ENCODE measurements at places on chromosomes 2 and 18.

DNA sequence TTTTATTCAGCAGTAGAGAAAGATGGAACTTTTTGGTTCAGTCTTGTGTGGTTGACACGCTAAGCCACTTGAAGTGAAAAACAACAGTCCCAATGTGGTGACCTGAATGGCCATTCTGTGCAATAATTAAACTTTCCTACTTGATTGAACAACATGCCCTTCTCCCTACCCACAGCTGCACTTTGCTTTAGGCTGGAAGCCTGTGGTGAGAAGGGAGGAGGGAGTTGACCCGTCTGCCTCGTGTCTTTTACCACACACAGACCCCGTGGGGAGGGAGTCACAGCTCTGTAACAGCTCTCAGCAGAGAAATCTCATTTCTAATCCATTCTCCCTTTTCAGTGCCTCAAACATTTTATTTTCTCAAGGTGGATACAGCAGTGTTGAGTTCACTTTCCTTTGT, 138.2 kb upstream of the PKDCC start:
- DNase-seq: no peak

GRCh38 chr2:234986876-234987720, 35.3 kb downstream of the SH3BP4 start:
- DNase-seq: no peak

DNA sequence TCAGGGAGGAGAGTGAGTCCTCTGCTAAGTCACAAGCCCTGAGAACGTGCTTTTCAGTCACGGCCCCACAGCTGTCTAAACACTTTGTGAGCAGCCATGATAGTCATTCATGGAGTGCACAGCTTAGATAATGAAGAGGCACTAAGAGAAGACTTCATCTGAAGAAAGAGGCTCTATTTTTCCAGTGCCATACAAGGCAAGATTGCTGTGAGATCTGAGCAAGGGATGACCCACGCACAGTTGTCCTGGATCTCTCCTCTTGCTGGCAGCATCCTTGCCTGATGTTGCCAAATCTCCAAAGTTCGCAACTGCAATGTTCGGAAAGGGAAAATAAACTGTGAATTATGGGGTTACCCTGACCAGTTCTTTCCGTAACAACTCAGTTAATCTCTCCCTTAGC, 418.7 kb downstream of the MEIS1 start:
- DNase-seq: no peak

DNA sequence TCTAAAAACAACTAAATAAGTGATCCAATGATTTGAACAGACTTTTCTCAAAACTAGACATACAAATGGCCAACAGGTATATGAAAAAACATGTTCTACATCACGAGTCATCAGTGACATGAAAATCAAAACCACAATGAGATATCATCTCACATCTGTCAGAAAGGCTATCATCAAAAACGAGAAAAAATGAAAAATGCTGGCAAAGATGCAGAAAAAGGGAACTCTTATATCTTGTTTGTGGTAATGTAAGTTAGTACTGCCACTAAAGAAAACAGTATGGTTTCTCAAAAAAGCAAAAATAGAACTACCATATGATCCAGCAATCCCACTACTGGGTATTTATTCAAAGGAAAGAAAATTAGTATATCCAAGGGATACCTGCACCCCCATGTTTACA, 255.3 kb upstream of the FBXO11 start:
- no peak for DNase-seq

GRCh38 chr2:41932241-41933045, 115.4 kb upstream of the PKDCC start:
- DNase-seq: no peak

- no peak for DNase-seq
These were observed 105.7 kb upstream of the GAREM1 start for GRCh38 chr18:32576296-32576916.

- no peak for DNase-seq
These were observed 1.4 kb downstream of the CCDC142 start for GRCh38 chr2:74481431-74481830.

GRCh38 chr2:196086517-196087368, 18.1 kb upstream of the DNAH7 start:
- DNase-seq: no peak

DNA sequence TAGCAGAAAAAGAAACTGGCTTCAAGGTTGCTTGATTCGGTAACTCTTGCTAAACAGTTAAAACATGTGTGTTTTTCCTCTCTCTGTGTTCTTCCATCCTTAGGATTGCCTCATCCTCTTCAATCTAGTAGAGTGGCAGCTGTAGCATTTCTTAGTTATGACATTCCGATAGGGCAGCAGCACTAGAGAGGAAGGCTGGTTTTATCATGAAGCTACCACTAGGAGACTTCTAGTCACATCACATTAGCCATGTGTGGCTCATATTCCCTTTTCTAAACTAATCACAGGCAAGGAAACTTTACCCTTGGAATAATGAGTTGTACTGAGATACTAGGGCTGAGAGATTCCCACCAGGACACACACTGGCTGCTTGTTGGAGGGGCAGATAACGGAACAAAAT, 187.6 kb downstream of the DOK6 start:
- DNase-seq: no peak

- no peak for DNase-seq
These were observed 138.9 kb upstream of the HAAO start for GRCh38 chr2:42931146-42931817.

GRCh38 chr2:10305715-10306114, 3.0 kb downstream of the HPCAL1 start:
- DNase-seq: no peak

- DNase-seq: no peak
These were observed 382.8 kb downstream of the OSR1 start for GRCh38 chr2:18975506-18976167.

- no peak for DNase-seq
These were observed 8.3 kb downstream of the EFR3B start for GRCh38 chr2:25050128-25050527.

- DNase-seq: no peak
These were observed 50.4 kb downstream of the MFSD6 start for GRCh38 chr2:190458352-190459107.

DNA sequence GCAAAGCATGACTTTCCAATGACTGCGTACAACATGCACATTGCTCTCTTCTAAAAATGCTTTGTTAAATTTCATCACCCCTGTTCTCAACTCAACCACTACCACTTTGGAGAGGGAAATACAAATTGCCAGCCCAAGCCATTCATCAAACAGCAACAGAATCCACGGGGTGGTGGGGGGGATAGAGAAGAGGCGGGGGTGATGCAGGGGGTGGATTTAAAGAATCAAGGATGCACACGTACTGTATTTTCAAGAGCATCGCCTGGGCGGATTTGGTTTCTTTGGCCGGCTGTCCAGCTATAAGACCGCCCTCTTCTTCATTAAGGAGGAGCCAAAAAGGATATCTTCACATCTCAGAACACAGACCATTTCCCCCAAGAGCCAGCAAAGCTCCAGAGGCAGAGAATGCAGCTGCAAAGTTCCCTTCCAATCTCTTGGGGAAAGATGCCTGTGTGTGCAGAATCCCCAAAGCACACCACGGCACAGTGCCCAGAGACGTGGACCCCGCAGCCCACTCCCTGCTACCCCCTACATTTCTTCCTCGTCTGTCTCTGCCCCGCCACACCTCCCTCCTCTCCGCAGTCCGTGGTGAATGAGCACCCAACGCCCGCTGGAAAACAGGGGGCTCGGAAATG, 977 bp downstream of the SLC8A1 start:
- DNase-seq: no peak

GRCh38 chr2:190908532-190908931, 27.9 kb downstream of the GLS start:
- DNase-seq: no peak

DNA sequence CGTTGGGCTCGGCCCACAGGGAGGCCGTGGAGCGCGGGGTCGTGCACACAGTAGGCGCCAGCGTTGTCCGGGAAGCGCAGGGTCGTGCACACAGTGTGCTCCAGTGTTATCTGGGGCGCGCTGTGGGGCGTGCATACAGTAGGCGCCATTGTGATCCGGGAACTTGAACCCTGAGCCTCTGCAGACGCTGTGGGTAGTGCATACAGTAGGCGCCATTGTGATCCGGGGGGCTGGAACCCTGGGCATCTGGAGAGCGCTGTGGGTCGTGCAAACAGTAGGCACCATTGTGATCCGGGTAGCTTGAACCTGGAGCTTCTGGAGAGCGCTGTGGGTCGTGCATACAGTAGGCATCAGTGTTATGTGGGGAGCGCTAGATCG, 793 bp downstream of the ZNF236 start:
- DNase-seq: no peak

GRCh38 chr2:72136933-72137497, 10.6 kb downstream of the CYP26B1 start:
- no peak for DNase-seq

DNA sequence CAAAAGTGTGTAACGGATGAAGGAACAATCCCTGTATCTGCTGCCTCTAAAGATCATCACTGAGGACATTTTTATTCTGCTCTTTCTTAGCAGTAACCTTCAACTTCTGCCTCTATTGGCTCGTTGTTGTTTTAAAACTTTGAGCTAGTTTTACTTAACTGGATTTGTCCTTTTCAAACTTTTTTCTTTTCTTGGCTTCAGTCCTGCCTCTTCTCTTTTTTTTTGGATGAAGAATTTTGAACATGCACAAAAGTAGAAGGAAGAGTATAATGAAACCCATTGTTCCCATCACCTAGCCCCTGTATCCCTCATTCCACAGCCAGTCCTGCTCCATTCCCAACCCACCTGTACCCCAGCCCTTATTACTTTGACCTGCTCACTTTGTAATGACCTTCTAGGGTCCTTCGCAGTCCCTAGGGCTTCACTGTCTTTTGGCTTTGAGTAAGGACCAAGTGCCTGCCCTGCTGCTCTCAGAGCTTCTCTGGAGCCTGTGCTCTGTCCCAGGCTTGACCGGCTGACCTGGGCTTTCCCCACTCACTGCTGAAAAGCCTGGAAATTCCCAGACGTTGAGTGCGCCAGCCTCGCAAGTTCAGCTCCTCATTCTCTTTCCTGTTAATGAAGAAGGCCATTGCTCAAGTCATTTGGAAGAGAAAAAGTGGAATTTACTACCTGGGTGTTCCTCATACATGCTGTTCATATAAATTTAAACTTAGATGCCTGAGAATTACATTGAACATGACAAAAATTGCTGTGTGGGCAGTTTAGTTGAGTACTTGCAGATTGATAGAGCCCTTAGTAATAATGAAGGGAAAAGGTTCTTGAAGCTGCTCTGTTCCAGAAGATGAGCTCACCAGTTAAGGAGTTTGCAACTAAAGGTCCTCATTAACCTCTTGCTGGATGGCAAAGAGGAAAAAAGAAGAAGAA, 149.3 kb upstream of the ALPP start:
- DNase-seq: no peak

- DNase-seq: no peak
These were observed 273.6 kb downstream of the PAX3 start for GRCh38 chr2:222024932-222025880.

GRCh38 chr2:44295633-44296359, 20.5 kb downstream of the SLC3A1 start:
- DNase-seq: no peak

DNA sequence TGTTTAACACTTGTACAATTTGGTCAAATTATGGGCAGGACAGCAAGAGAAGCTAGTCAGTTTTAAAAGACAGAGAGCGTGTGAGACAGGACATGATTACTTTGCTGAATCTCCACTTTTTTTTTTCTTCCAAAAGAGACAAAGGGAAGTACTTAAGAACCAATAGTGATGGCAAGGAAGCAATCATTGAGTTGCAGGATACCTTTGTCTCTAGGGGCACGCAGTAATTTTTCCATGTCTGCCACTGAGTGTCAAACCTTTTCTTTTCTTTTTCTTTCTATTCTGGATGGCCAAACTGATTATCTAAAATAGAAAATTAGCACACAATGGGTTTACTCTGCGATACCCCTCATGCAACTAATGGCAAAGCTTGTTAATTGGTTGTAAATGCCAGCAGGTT, 533.0 kb downstream of the PLCL1 start:
- no peak for DNase-seq

- no peak for DNase-seq
These were observed 21.2 kb downstream of the MPHOSPH10 start for GRCh38 chr2:71151620-71152019.

GRCh38 chr18:24039671-24040070, 25.1 kb downstream of the TTC39C start:
- no peak for DNase-seq

DNA sequence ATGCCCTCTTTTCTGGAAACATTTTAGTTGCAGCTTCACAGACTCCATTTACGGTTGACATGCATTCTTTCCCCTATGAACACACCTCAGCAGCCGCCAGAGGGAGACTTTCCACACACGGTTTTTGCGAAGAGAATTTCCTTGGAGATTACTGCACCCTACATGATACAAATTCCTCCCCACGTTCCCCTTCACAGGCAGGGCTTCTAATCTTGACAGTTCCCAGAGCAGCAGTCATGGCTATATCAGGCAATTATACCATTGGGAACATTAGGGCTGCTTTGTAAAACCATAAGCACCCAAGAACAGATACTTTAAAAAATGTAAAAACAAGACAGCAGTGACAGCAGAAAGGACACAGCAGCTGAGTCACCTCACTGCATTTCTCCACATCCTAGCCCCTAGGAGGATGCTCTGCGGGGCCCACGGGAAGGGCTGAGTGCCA, 253.8 kb downstream of the TGIF1 start:
- DNase-seq: no peak

GRCh38 chr2:107809835-107810234, 16.9 kb upstream of the RGPD4 start:
- DNase-seq: no peak

GRCh38 chr2:29353403-29353991, 238.3 kb downstream of the CLIP4 start:
- no peak for DNase-seq

GRCh38 chr18:73944715-73945114, 202.9 kb downstream of the FBXO15 start:
- no peak for DNase-seq

- no peak for DNase-seq
These were observed 6.1 kb downstream of the ADCY3 start for GRCh38 chr2:24913911-24914310.

DNA sequence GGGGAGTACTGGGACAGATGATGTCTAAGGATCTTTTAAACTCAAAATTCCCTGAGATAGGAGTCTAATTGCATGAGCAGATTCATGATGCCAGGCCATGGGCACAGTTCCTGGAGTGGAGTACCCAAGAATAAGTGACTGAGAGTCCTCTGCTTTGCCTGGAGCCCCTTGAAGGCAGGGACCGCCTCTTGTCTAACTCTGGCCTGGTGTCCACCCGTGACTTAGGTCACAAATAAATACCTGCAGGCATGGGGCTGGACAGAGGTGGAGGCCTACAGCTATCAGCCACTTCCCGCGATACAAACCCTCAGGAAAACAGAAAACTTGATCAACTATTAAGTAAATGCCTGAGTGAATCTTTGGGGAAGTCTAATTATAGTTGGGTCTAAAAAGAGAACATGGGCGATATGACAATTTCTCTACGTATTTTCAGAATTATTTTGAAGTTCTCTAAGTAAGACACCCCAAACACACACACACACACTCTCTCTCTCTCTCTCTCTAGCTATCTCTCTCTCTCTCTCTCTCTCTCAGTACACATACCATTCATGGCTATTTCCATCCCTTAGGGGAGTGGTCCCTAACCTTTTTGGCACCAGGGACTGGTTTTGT, 1.8 kb upstream of the WIPF1 start:
- no peak for DNase-seq

GRCh38 chr2:74009577-74009976, 24.9 kb downstream of the TET3 start:
- DNase-seq: no peak
